Posterior cingulate gyrus (tissue), 11 donors: ENCODE measurements at places on chromosomes 1 and 21.

DNA sequence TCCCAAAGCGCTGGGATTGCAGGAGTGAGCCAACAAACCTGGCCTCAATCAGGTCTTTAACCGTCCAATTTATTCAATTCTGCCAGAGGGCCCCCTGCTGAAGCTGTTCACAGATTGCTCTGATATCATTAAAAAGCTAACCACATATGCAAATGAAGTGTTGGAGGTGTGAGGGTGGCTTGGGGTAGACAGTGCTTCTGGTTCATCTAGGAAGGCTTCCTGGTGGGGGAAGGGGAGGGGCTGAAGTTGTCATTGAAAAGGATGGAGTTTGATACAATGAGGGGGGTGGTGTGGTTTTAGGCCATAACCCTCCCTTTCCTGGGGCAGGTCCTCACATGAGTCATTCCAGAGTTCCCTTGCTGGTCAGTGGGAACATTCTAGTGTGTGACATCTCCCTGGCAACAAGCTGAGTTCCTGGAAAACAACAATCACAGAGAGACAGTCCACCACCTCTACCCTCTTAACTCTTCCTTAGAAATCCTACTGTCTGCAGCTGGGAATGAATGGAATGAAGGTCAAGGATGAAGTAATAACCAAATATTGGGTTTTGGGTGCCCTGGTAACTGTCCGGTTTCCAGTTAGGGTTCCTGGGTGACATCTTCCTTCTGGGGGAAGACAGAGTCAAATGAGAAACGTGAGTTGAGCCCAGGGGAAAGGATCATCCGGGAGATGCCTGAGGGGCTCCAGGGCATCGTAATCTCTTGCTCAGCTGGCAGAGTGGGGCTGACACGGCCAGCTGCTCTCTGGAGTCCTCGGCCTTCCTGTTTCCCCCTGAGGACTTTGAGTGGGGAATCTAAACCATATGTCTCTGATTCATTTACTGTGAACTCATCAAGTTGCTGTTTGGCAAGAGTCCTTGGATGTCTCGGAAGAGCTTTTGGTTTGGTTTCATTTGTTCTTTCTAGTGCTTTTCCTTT lies 32.2 kb downstream of the BATF3 start:
- DNase-seq = no peak

- no peak for DNase-seq
Observed at GRCh38 chr21:41211060-41211805, 43.3 kb downstream of the BACE2 start.

- no peak for DNase-seq
Observed at GRCh38 chr21:45048968-45049367, 25.4 kb upstream of the ADARB1 start.

GRCh38 chr1:212981025-212981495 lies 30.7 kb downstream of the VASH2 start:
- DNase-seq = no peak

- no peak for DNase-seq
Observed at GRCh38 chr1:112357467-112357866, 38.5 kb upstream of the CTTNBP2NL start.

DNA sequence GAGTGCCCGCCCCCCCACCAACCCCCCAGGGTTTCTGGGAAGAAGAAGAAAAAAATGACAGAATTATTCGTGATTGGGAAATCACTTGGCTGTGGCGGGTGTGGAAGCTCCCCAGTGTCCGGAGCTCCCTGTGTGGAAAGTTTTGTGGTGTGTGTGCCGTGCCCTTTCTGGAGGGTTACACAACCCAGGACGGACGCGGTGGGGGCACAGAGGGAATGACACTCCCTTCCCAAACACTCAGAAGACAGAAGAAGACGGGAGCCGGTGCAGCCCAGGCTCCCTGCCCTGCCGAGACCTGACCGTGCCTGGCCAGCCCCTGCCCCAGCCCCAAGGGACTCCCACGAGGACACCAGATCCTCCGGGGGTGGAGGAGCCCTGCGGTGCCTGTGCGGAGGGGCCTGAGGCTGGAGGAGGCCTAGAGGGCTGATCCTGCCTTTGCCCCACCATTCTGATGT lies 33.0 kb upstream of the ADARB1 start:
- peak; percentile 79 for DNase-seq
